H9 (cell line): ENCODE measurements at places on chromosomes 2 and 18. TPM values are rescaled to one million over a fixed set of nuclear protein-coding genes. Genes with fewer than 3 reads are reported as not detected.

The LRP2 gene
- 1.4 and 1.6 TPM in 2 replicates for total RNA-seq

The FAP gene
- total RNA-seq, result not detected in 2 replicates

The GAREM2 gene
- 14.2 and 14.4 TPM in 2 replicates for total RNA-seq

The PPIL3 gene
- total RNA-seq, result 56.5 and 63.4 TPM in 2 replicates

The C2orf49 gene
- 17.1 and 18.8 TPM in 2 replicates for total RNA-seq

GRCh38 chr2:13919981-13920382, 712.5 kb upstream of the LRATD1 start:
- H3K27ac ChIP-seq, result no peak overlapping the region
- DNase-seq, result no peak
- H3K4me1 ChIP-seq, result no peaks in the 10 kb centered on the region
- H3K27me3 ChIP-seq, result no peaks in the 10 kb centered on the region
- H3K4me3 ChIP-seq, result no peak overlapping the region
- H3K36me3 ChIP-seq, result no peaks in the 10 kb centered on the region

GRCh38 chr2:220703279-220703678, 868.8 kb downstream of the EPHA4 start:
- H3K36me3 ChIP-seq, result no peaks in the 10 kb centered on the region
- H3K27ac ChIP-seq, result no peak overlapping the region
- DNase-seq, result no peak
- no peak overlapping the region for H3K4me3 ChIP-seq
- no peaks in the 10 kb centered on the region for H3K4me1 ChIP-seq

- no peaks in the 10 kb centered on the region for H3K27me3 ChIP-seq
- no peak overlapping the region for H3K4me3 ChIP-seq
- no peak overlapping the region for H3K27ac ChIP-seq
- no peak for DNase-seq
- no peaks in the 10 kb centered on the region; the same call in 1 of the 2 replicates for H3K4me1 ChIP-seq
These were observed 20.2 kb downstream of the EHBP1 start for GRCh38 chr2:62725712-62726055.

GRCh38 chr2:203763241-203763937, 57.0 kb downstream of the CD28 start:
- no peak for DNase-seq
- H3K27ac ChIP-seq, result no peak overlapping the region
- no peaks in the 10 kb centered on the region for H3K4me1 ChIP-seq
- H3K27me3 ChIP-seq, result no peaks in the 10 kb centered on the region
- H3K4me3 ChIP-seq, result no peak overlapping the region
- 0 out of 3 replicates have a peak, but pooled peaks cover 2% of the 10 kb centered on the region for H3K36me3 ChIP-seq

DNA sequence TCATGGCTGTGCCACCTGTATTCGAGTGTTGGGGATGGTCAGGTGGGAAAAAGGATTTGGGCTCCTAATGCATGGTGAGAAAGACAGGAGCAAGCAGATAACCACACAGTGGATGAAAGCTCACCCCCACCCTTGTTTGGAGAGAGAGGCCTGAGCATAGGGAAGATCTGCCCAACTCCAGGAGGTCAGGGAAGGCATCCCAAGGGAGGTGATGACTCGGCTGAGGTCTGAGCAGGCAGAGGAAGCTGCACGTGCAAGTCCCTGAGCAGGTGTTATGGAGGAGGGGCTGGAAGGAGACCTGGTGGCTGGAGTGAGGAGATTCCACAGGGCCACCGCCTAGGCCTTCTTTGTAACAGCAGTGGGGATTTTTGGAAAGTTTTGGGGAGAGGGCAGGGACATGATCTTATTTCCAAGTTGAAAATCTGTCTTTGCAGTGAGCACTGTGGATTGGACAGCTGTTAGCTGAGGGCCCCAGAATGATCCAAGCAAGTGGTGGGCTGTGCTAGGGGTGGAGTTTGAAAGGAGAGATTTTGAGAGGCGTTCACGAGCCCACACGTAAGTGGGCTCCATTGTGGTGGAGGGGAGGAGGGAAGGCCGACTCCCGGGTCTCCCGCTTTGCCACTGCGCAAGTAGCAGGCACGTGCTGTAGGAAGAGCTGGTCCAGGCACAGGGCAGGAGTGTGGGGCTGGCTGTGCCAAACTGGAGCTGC, 228.5 kb downstream of the GLI2 start:
- H3K27ac ChIP-seq, result no peak overlapping the region
- H3K36me3 ChIP-seq, result peaks cover 27% of the 10 kb centered on the region
- no peak for DNase-seq
- no peak overlapping the region for H3K4me3 ChIP-seq
- H3K27me3 ChIP-seq, result no peaks in the 10 kb centered on the region

DNA sequence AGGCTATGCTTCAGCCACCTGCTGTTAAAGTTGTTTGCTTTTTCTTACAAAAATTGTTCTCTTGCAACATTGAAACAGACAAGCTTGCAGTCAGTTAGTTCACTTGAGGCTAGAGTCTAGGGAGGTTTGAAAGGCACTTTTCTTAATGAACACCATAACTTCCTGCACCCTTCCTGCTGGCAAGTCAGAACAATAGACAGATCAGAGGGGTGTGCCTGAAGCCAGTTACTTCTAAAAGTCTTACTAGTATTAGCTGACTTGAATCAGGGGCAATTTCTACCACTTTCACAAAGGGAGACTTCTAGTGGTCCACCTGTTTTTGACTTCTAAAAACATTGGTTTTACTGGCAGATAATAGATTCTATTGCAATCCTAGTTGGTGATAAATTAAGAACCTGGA, 367.4 kb upstream of the CDH20 start:
- H3K36me3 ChIP-seq, result no peaks in the 10 kb centered on the region; the same call in 1 of the 3 replicates
- DNase-seq, result no peak
- no peak overlapping the region for H3K27ac ChIP-seq
- no peaks in the 10 kb centered on the region for H3K27me3 ChIP-seq
- H3K4me1 ChIP-seq, result no peaks in the 10 kb centered on the region

- no peak overlapping the region for H3K27ac ChIP-seq
- H3K4me1 ChIP-seq, result no peaks in the 10 kb centered on the region
- no peak for DNase-seq
- H3K36me3 ChIP-seq, result peaks cover 8% of the 10 kb centered on the region; the same call in 1 of the 2 replicates
- no peak overlapping the region for H3K4me3 ChIP-seq
These were observed 16.9 kb downstream of the CASP10 start for GRCh38 chr2:201199847-201200246.

DNA sequence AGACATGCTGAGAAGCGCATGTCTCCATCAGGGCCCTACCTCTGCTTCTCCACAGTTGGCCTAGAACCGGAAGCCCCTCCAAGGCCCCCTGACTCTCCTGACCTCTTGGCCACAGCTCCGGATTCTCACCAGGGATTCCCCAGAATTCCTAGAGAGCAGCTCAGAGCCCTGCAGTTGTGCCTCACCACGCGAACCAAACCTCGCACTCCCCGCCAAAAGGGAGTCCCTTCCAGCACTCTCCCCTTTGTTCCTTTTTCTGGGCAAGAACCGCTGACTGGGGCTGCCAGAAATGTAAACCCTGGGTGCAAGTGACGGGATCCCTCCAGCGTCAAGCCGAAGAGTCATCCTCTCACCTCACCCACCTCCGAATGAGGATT, 36.7 kb downstream of the AFF3 start:
- peaks cover 12% of the 10 kb centered on the region for H3K27me3 ChIP-seq
- no peaks in the 10 kb centered on the region; the same call in 2 of the 3 replicates for H3K36me3 ChIP-seq
- no peaks in the 10 kb centered on the region; the same call in 1 of the 2 replicates for H3K4me1 ChIP-seq
- DNase-seq, result peak; percentile 44
- peak overlapping the region; percentile 69 for H3K4me3 ChIP-seq

DNA sequence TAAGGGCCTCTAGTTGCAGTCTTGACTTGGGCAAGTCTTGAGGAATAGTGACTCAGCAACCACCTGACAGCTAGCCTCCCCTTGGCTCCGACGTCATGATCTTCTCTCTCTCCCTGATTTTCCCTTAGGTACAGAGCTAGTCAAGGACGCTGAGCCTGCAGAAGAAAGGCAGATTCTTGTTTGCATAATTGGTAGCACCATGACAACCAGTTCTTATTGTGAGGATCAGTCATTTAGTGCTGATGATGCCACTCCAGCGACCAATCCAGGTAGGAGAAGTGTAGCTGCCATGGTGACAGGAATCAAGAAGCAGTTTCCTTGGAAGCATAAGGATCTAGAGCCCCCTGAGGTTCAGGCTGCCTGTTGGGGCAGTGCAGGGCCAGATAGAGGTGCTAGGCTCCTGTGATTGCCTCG, 2.8 kb upstream of the RESP18 start:
- peaks cover 19% of the 10 kb centered on the region; the same call in 1 of the 2 replicates for H3K27me3 ChIP-seq
- H3K4me3 ChIP-seq, result no peak overlapping the region
- no peak overlapping the region for H3K27ac ChIP-seq
- no peak for DNase-seq
- peaks cover 1% of the 10 kb centered on the region; the same call in 1 of the 3 replicates for H3K36me3 ChIP-seq
- H3K4me1 ChIP-seq, result no peaks in the 10 kb centered on the region

DNA sequence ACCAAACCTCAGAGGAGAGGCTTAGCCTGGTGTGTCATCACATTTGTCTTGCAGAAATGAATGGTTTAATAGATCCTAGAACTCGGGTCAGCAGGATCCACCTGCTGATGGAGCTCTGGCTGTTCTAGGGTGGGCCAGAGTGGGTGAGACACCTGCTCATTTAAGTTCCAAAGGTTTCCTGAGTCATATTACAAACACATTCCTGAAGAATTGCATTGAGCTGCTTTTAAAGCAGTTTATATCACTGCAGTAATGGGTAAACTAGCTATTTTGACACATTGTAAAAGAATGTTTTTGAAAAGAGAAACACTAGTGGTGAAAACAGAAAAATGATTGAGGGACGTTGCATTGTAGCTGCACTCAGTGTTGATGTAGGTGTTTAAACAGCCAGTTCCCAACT, 175.3 kb upstream of the TCF4 start:
- no peaks in the 10 kb centered on the region for H3K27me3 ChIP-seq
- no peaks in the 10 kb centered on the region for H3K36me3 ChIP-seq
- peaks cover 10% of the 10 kb centered on the region; the same call in 1 of the 2 replicates for H3K4me1 ChIP-seq
- no peak overlapping the region for H3K4me3 ChIP-seq
- DNase-seq, result no peak

GRCh38 chr2:38552259-38552658, 50.5 kb downstream of the HNRNPLL start:
- H3K36me3 ChIP-seq, result peaks cover 7% of the 10 kb centered on the region
- DNase-seq, result no peak
- no peak overlapping the region for H3K4me3 ChIP-seq
- H3K4me1 ChIP-seq, result no peaks in the 10 kb centered on the region; the same call in 1 of the 2 replicates
- no peaks in the 10 kb centered on the region for H3K27me3 ChIP-seq
- no peak overlapping the region for H3K27ac ChIP-seq
